ENCODE measurements at places on chromosomes 7 and 10.

DNA sequence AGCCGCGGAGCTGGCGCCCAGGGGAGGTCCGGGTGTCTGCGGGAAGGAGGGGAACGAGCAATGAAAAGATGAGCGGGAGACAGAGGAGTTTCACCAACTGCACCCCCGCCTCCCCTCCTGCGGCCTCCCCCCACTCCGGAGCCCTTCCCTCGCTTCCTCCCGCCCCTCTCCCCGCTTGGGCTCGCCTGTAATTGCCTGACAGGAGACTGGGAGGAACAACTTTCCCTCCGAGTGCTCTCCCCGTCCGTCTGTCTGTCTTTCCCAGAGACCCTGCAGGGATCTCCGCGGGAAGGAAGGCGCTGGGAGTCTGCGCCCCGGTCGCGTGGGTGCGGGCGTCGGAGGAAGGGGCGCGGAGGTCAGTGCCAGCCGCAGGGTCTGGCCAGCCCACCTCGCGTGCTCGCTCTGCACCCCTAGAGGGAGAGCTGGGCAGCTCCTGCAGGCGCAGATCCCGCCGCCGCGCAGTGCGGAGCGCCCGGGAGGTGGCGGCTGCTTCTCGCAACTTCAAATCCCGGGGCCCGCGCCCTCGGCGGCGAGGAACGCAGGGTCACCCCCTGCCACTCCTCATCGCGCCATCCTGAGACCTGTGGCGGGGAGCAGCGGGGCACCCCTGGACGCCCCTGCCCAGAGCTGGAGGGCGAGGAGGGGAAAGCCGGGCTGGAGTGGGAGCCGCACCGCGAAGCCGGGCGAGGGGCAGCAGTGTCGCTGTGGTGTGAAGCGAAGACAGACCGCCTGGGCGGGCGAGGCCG lies 511 bp upstream of the NRP1 start:
- DNase-seq = no peak

- no peak for DNase-seq
Observed at GRCh38 chr7:112112822-112113255, 93.4 kb downstream of the DOCK4 start.

GRCh38 chr10:949446-949845 lies 17.9 kb upstream of the LARP4B start:
- no peak for DNase-seq

DNA sequence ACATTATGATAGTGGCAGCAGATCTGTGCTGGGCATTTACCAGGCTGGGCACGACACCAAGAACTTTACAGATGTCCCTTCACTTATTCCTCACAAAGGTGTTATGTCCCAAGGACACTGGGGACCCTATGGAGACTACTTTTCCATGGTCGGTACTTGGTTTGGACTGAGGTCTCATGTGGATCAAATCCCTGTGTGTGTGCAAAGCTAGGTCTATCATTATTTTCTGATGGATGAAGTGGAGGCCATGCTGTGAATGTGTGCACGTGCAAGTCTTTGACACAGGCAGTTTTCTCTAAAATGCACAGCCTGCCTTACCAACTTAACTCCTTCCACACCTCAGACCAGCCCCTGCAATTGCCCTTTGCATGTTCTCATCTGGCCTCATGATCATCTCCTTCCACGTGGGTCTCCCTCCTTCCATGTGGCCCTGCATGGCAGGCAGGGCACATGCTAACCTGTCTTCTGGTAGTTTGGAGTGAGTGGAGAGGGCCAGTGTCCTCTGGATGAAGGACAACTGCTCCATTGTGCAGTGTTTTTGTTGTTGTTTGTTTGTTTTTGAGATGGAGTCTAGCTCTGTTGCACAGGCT lies 16.0 kb upstream of the ZNF273 start:
- DNase-seq = no peak

DNA sequence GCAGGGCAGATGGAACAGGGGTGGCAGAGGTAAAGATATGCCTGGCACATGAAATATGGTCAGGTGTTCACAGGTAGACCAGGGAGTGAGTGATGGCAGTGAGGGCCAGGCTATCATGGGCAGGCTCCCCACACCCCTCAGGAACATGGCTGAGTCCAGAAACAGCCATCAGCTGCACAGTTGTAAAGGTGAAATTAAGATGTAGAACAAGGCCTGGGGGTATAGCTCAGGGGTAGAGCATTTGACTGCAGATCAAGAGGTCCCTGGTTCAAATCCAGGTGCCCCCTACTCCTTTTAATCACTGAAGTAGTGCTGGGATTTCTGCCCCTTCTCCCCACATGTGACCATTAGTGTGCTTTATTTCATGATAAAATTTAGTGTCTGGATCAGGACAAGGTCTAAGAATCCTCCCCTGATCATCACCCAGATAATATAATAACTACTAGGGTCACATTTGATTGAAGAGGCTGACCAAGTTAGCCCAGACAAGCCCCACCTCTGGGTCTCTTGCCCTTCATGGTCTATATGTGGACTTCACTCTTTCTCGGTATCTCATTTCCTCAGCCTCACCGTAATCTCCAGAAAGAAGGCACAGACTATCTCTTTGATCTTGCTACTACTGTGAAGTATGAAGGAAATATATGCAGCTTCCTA lies 69.0 kb downstream of the ZNF783 start:
- no peak for DNase-seq

DNA sequence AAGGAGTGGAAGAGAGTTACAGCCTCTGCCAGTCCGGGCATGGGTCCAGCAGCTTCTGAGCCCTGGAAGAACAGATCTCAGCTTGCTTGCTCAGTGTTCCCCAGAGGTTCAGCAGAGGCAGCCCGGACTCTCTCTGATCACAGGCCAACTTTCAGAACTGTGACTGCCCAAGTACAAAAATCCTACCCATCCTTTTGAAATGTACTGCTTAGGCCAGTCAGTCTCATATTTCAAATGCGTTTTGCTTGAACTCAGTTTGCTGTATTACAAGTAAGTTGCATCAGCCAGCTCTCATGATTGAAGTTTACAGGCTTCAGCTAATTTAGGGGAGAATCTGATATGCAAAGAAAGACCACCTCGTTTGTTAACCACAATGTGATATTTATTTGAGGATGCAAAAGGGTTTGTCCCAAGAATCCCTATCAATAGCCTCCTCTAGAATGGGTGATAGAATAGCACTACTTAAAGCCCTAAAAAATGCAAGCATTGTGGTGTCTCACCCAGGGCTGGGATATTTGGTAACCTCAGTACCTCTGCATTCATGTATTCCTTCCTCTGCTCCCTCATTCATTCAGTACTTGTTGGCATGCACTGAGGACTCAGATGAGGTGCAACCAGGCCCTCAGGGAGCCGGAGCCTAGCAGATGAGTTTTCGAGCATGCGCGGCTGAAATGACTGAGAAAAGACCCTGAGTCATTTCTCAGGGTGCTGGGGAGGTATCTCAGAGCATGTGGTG lies 7.0 kb downstream of the AIMP2 start:
- DNase-seq = no peak

- DNase-seq = no peak
Observed at GRCh38 chr10:132816718-132817117, 30.8 kb upstream of the NKX6-2 start.

GRCh38 chr10:107011105-107011504 lies 153.4 kb downstream of the SORCS1 start:
- no peak for DNase-seq

DNA sequence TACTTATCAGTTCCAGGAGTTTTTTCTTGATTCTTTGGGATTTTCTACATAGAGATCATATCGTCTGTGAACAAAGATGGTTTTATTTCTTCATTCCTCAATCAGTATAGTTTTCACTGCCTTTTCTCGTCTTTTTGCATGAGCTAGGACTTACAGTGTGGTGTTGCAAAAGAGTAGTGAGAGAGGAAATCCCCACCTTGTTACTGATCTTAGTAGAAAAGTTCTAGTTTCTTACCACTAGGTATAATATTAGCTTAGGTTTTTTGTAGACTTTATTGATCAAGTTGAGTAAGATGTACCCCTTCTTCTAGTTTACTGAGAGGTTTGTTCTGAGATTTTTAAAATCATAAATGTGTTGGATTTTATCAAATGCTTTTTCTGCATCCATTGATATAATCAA lies 123.3 kb downstream of the TMEM26 start:
- no peak for DNase-seq

GRCh38 chr7:93238748-93239147 lies 6.6 kb downstream of the VPS50 start:
- no peak for DNase-seq

GRCh38 chr10:8577686-8578085 lies 523.2 kb downstream of the GATA3 start:
- no peak for DNase-seq

DNA sequence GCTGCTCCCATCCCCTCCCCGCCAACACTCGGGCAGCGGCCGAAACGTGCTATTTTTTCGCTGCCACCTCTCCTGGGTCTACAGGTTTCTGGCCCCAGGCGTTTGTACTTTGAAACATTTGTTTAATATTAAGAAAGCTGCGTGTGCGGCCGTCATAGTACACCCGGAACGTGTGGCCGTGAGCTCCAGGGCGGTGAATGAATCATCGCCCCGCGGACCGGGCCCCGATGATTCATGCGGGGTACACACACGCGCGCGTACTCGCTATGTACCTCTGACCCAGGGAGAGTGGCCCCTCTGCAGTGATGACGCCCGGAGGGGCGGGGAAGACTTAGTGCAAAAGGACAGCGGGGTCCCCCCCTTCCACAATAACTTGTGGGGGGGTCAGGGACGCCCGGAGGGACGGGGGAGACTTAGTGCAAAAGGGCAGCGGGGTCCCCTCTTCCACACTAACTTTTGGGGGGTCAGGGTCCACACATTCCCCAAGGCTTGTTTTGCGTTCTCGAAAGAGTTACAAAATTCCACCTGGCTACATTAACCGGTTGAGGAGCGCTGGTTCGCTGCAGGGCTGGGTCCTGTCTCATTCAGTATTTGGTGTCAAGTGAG lies 56.5 kb upstream of the PCGF5 start:
- peak; percentile 38 for DNase-seq

DNA sequence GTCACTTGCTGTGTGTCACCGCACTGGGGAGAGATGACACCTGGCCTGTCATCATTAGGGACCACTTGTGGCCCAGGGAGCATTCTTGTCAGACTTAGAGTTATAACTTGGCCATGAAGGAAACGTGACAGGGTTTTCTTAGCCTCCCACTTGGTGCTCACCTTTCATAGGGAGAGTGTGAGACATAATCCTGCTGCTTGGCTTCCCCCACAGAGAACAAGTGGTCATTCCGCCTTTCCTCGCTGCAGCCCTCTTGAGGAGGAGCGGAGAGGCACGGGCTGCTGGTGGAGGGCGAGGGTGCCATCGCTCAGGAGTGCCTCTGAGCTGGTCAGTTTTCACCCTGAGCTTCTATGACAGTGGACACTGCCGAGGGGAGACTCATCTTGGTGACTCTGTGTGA lies 125.0 kb upstream of the GJD4 start:
- no peak for DNase-seq

GRCh38 chr10:33270971-33271370 lies 63.5 kb downstream of the NRP1 start:
- no peak for DNase-seq
